ENCODE measurements at places on chromosomes 16 and 17.

DNA sequence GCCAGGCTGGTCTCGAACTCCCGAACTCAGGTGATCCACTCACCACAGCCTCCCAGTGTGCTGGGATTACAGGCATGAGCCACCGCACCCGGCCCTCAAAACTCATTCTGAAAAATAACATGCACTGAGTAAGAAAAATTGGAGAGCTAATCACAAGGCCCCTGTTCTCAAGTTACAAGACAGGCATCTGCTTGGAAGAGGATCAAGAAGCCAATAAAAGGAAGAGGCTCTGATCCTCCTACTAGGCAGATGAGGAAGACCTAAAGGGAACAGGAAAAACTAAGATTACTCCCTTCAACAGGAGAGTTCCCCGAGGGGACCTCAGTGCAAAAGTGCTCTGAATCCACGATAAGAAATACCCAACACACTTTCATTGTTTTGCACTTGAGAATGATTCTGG lies 18.4 kb downstream of the BLMH start:
- no peak for DNase-seq

- no peak for DNase-seq
Measured at GRCh38 chr17:78921437-78921971, 3.7 kb downstream of the TIMP2 start.

DNA sequence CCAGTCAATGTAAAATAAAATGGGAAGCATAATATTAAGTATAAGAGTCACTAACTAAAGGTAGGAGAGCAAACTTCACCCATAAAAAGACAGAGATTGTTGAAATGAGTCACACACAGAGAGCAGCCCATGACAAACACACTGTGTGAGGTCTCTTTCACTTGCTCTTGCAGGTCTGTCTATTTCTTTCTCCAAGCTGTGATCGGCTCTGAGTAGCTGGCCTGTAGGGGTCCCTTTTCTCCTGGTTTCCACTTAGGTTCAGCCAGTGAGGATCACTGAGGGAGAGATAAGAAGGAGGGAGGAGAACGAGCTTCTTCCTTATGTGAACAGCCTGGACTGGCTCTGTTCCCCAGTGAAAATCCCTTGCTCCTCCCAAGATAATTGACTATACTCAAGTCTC lies 133.7 kb upstream of the HS3ST3A1 start:
- DNase-seq: no peak

GRCh38 chr17:76191896-76192295 lies 48.4 kb downstream of the RNF157 start:
- DNase-seq: no peak

GRCh38 chr16:84209989-84210388 lies 19.0 kb downstream of the ADAD2 start:
- DNase-seq: no peak

GRCh38 chr16:26740771-26741170 lies 326.0 kb upstream of the C16orf82 start:
- DNase-seq: no peak

DNA sequence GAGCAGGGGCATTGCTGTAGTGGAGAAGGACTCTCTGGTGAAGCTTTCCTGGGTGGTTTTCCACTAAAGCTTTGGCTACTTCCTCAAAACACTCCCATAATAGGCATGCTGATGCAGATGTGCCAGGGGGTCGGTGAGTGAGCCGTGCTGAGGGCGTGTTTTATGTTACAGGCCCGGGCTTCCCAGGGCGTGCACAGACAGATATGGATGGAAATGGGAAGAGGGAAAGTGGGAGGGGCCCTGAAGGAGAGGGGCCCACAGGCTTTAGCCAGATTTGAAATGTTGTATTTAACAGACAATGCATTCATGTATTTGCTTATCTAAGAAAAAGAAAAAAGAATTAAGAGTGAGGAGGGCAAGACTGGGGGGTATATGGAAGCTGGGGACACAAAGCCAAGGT lies 56.3 kb downstream of the IL21R start:
- DNase-seq: no peak

GRCh38 chr17:43464046-43464445 lies 19.7 kb upstream of the DHX8 start:
- DNase-seq: no peak

DNA sequence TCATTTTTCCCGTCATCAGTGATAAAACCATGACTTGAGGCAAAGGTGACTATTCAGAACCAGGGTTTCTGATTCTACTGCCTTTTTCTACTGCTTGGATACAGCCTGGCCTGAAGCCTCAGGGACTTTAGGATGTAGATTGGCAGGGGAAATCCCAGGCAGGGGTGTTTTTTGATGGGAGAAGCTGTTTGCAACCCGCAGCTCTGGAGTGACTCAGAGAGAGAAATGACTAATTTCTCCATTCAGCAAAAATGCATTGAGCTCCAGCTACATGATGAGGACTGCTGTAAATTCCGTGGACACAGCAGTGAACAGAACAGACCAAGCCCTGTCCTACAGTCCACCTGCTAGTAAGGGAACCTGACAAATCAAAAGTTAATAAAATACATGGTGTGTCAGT lies 560.6 kb downstream of the CDH13 start:
- DNase-seq: peak; percentile 52

- DNase-seq: no peak
Measured at GRCh38 chr16:70374213-70374612, 27.5 kb downstream of the DDX19A start.

DNA sequence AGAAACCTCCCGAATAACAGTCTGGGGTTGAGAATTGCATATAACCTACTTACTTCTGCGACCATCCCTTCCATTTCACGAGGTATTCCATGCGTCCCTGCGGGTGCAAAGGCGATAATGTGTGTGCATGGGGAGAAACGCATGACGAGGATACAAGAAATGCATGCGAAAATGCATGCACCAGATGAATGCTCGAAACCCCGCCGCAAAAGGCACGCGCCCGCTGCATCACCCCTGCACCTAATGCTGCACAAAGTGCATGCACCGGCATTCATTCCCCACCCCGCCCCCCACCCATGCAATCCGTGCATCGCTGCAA lies 474 bp downstream of the CBX8 start:
- no peak for DNase-seq

GRCh38 chr16:14635395-14636165 lies 2.8 kb downstream of the BFAR start:
- DNase-seq: no peak

DNA sequence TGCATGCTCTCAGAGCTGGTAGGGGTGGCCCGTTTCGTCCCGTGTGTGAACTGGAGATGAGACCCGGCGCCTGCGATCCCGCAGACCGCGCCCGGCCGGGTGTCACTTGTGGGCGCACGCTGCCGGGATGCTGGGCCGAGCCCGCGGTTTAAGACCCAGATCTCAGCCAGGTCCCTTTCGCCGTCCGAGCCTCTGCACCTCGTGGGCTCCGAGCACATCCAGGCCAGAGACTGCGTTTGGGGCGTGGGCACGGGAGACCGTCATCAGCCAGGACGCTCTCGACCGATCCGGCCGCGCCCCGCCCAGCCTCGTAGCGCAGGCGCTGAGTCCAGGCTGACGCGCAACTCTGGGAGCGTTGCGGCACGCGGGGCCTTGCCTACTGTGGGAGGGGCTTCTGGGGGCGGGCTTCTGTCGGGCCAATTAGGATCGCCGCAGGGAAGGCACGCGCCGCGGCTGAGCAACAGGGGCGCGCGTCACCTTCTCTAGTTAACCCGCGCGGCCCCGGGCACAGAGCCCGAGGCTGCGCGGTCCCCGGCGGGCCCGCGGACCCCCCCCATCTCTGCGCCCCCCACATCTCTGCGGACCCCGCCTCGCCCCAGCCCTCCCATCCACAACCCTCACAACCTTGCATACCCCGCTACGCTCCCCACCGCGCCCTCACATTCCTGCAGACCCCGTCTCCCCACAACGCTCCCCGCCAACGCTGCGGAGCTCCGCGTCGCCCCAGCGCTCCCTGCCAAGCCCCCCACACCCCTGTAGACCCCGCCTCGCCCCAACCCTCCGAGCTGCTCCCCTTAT lies 687 bp upstream of the CEMP1 start:
- peak; percentile 97 for DNase-seq

DNA sequence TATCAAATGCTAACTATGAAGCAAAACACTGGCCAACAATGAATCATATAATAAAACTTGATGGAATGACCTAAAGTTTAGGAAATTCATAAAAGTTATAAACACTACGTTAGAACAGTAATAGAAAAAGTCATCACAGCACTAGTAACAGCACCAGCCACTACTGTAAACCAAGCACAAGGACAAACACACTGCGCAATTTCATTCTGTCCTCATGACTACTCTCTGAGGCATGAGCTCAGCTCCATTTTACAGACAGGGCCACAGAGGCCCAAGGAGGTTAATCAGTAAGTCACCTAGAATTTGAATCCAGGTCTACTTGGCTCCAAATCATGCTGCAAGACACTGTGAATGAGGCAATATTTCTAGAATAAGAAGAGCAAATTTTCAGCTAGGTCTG lies 13.4 kb downstream of the EMC8 start:
- DNase-seq: no peak

DNA sequence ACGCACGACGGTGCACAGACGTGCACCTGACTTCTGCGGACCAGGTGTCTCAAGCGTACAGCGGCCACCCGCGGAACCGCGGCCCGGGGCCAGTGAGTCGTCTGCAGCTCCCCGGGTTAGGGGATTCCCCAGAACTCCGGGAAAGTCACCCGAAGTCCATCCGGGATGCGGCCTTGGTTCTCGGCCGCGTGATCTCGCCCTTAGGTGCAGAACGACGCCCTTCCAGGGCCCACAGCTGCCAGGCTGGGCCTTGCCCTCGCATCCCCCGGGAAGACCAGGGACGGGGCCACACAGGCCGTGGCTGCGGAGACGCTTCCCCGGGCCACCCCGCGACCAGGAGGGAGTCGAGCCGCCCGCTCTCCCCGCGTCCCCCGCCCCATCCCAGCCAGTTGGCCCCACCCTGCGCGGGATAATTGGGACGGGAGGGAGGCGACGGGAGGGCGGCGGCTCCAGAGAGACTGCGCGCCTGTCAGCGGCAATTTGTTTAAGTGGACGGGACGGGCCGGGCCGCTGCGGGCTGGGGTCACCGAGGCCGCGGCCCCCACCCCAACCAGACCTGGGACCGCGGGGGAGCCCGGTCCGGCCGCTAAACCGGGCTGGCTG lies 3.6 kb upstream of the TBX2 start:
- DNase-seq: no peak

DNA sequence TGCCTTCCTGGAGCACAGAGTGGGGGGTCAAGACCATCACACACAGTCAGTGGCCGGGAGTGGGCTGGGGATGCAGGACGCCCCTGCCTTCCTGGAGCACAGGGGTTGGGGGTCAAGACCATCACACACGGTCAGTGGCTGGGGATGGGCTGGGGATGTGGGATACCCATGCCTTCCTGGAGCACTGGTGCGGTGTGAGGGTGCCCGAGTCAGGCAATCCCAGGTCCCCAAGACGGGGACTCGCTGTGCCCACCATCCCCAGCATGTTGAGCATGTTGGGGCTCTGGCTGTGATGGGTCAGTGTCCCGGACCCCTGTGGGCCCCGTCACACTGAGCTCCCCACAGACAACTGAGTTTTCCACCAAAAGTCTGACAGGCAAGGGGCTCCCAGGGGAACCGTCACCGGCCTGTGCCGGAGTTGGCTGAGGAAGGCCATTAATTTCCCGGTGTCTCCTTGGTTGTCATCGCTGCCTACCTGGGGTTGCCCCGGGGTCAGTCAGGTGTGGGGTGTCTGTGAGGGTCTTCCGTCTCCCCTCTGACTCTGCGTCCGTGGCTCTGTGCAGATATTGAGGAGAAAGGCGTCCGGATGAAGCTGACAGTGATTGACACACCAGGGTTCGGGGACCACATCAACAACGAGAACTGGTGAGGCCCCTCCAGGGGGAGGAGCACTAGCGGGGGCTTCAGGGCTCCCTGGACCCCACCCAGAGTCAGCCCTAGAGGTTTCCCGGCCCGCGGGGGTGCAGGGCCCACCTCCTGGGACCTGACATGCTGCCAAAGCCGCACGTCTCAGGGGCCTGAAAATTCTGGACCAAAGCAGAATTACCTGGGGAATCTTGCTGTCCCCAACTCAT lies 347.1 kb downstream of the SEC14L1 start:
- no peak for DNase-seq

- no peak for DNase-seq
Measured at GRCh38 chr17:32141679-32142037, 644 bp upstream of the RHOT1 start.

GRCh38 chr16:51057969-51058337 lies 93.1 kb downstream of the SALL1 start:
- DNase-seq: no peak

- no peak for DNase-seq
Measured at GRCh38 chr17:75009139-75009724, 3.2 kb upstream of the MRPL58 start.

DNA sequence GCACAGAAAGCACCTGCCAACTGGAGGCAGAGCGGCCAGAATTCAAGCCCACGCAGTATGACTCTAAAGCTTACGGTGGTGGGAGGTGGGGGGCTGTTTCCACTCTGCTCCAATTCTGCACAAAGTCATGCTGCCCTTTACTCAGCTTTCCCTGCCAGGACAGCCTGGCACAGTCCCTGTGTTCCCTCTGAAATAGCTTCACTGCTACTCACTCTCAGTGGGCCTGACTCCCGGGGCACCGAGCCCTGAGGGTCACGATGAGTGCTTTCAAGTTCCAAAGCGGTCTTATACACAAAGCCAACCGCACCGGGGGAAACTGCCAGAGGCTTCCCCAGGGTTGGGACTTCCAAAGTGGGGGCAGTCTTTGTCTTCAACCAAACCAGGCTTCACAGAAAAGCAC lies 306.1 kb upstream of the XYLT1 start:
- no peak for DNase-seq

DNA sequence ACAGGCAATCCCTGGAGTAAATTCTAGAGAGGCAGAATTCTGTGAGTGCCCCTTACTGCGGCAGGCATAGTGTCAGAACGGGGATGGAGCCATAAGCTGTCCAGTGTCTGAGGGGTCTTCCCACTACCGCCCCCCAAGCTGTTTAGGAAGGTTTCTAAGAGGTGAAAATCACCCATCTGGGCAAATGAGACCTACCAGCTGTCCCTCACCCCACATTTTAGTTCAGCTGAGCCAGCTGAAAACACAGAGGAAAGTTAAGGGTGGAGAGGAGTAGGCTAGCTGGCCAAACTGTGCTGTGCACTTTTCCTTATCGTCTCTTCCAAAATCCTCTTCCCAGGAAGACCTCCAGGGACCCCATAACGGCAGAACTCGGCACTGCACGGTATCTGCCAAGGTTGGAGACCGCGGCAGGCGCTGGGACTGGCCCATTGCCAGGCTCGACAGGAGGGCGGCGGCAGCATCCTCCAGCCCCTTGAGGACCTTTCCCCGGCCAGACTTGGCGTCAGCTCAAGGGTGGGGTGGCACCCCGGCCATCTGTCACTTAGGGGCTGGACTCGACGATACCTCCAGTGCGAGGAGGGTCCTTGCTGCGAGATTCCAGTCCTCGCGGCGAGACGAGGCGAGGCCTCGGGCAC lies 955 bp downstream of the ACLY start:
- DNase-seq: peak; percentile 48

- DNase-seq: no peak
Measured at GRCh38 chr16:64780445-64780844, 341.4 kb downstream of the CDH11 start.

DNA sequence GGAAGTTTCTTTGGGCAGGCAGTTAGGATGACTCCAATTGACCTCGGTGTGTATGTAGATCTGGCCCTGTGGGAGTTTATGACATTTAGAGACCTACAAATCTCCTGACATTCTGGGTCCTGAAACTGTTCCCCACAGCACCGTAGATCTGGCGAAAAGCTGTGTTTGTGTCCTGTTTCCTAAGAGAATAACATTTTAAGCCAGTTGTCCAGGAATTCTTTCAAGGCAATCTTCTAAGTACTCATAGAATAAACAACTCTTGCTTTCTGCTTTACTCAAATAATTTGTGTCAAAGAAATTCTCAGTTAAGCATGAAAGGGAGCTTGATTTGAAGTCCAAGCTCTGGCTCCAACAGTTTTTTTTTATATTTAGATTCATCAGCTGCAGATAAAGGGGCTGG lies 78.5 kb upstream of the ELAC2 start:
- DNase-seq: no peak

- DNase-seq: no peak
Measured at GRCh38 chr16:4684763-4685162, 8.6 kb upstream of the NUDT16L1 start.
